ENCODE measurements at places on chromosomes 12 and 14.

DNA sequence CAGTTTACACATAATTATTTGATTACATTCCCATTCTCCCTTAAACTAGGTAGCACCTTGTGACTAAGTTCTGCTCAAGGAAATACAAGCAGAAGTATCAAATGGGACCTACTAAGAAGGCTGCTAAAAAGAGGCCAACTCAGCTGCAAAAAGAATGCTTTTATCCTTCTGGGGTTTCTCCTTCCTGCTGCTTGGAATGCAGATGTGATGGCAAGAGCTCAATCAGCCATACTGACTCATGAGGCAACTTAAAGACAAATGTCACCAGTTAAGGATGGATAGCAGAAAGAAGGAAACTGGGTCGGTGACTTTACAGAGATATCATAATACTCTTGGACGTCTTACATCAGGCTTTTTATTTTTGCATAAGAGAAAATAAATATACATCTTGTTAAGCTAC, 38.0 kb upstream of the RAP1B start:
- no peak for DNase-seq

GRCh38 chr12:9108504-9109212, 7.1 kb downstream of the A2M start:
- no peak for DNase-seq

DNA sequence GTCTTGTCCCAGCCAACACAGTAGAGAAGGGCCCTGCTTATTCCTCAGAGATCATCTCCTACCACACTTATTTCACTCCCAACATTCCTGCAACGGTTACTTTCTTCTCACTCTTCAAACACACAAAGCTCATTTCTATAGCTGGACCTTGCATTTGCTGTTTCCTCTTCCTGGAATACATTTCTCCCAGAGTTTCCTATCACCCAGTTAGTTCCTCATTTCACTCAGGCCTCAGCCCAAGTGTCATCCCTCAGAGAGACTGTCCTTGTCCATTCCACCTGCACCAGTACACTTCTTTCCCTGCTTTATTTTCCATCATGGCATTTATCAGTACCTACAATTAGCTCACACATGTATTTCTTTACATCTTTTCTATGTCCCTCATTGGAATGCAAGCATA, 14.7 kb upstream of the STK38L start:
- no peak for DNase-seq

DNA sequence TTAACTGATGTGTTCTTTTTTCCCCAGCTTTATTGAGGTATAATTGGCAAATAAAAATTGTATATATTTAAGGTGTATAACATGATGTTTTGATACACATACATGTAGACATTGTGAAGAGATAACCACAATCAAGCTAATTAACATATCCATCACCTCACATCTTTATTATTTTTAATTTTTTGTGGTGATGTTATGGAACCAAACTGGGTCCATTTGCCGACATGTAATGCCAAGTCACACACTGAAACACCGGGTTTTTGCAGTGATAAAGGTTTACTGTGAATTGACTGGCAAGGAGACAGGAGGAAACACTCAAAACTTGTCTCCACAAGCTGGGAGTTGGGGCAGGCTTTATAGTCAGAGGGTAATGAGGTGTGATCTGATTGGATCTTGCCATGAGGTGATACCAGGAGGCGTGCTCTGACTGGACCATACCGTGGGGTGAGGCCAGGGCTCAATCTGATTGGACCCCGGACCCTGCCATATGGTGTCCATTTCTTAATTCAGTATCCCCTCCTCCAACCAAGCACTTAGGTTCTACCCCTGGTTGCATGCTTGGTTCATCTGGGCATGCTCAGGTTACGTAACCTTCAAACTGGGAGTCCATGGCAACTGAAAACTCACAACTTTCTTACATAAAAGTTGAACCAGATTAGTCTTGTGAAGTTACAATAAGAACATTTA, 11.8 kb upstream of the WSCD2 start:
- no peak for DNase-seq

DNA sequence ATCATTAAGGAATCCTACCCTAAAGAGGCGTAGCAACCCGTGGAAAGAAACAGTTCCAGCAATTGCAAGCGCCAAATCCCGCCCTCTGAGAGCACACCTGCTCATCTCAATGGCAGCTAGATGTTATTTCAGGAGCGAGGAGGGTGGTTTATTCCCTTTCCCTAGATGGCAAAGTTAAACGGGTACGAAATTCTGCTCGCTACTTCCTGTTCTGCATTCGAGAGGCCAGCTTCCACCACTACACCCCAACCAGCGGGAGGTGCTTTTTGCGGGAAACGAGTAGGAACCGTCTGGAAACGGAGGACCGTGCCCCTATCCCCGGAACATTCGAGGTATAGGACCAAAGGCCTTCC, 536 bp downstream of the VPS29 start:
- DNase-seq: no peak

Measured in sciatic nerve (tissue), 2 donors.